DND-41 (cell line): ENCODE measurements at places on chromosomes 16 and 17.
A peak's percentile ranks its signal among the peaks of the same experiment; 100 is the strongest.

- no peaks in the 10 kb centered on the region for H3K27me3 ChIP-seq
- H3K36me3 ChIP-seq, result no peaks in the 10 kb centered on the region
- 0 out of 2 replicates have a peak, but pooled peaks cover 3% of the 10 kb centered on the region for H3K4me1 ChIP-seq
- no peak for DNase-seq
- no peak overlapping the region for H3K27ac ChIP-seq
These were observed 76.3 kb downstream of the TANC2 start for GRCh38 chr17:63042256-63042812.

DNA sequence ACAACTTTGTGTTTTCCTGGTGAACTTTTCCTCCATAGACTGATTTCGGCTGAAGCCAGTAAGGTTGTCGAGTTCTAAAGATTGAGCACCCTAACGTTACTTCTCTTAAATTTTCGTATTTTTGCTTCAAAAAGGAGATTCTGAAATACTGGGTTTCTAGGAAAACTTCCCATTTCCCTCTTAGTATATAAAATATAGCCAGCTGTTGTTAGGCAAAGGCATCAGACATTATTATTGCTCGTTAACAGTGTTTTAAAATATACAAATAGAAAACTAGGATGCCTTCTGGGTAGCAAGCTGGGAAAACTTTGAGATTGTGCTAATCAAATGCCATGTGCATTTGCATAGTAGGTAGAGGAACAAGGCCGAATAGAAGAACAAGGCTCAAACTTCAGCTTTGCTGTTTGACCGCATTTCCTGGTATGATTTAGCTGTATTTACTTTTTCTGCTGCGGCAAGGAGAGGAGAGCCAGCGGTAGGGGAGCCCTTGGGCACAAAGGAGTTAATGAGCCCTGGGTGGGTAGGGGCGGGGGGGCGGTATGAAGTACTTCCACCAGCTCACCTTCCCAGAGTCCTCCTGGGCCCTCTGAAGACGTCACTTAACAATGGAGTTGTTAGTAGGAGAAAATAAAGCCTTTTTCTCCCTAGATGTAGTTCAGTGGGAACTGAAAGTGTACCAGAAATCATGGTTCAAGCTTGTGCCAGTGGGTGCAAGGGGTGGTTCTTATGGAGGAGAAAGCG lies 151.9 kb downstream of the MSI2 start:
- H3K27me3 ChIP-seq, result no peaks in the 10 kb centered on the region
- H3K4me3 ChIP-seq, result no peak overlapping the region; the same call in 1 of the 2 replicates
- peaks cover 77% of the 10 kb centered on the region for H3K36me3 ChIP-seq
- peak overlapping the region; percentile 88 for H3K27ac ChIP-seq
- peak; percentile 83 for DNase-seq

DNA sequence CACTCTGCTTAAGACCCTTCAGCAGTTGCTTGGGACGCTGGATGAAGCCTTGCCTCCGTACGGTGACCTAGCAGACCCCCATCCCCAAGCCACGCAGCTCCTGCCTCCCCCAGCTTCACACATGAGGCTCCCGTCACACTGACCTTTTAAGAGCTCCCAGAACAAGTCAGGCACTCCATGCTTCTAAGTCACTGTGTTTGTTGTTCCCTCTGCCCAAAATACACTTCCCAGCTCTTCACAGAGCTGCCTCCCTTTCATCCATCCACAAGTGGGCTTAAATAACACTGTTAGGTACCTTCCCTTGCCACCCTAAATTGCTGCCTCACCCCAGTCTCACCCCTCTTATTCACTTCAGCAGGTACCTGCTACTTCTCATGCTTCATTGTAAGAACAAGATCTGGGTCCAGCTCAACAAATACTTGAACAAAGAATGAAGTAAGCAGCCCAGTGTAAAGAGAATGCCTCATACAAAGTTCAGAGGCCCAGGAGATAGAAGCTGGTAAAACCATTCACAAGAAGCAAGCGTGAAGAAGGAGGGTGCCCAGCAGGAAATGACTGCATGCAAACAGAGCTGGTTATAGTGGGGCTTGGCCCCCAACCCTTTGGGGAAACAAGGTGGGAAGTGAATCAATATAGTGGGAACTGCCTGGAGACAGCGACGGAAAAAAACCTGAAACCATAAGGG lies 5.8 kb downstream of the ZC3H7A start:
- no peak for DNase-seq
- no peak overlapping the region for H3K27ac ChIP-seq
- H3K4me1 ChIP-seq, result peaks cover 37% of the 10 kb centered on the region
- H3K27me3 ChIP-seq, result no peaks in the 10 kb centered on the region
- H3K4me3 ChIP-seq, result no peak overlapping the region

DNA sequence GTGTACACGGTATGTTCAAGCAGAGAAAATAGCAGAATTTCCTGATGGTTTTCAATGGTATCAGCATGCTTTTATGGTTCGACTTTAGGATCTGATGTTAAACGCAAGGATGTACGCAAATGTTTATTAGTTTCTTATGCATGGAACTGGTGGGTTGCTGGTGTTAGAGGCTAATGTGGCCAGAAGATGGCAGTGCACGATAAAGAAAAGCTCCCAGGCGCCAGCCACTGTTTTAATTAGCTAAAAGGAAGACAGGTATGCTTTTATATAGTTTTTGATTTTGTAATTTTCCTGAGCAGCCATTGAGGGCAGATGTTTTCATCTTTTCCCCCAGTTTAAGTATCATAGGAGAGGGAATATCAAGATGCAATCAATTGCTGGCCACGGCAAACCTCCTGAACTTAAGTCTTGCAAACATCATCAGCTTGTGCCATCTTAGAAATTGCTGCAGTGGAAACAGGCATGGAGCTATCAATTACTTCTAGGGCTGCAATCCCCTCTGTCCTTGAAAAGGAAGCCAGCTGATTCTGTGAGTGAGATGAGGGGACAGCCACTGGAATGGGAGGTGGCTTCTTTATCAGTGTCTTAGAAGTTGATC lies 648.5 kb upstream of the RBFOX1 start:
- no peak overlapping the region for H3K4me3 ChIP-seq
- H3K27ac ChIP-seq, result no peak overlapping the region
- DNase-seq, result peak; percentile 32
- H3K27me3 ChIP-seq, result no peaks in the 10 kb centered on the region
- no peaks in the 10 kb centered on the region for H3K4me1 ChIP-seq

- peak overlapping the region; percentile 64; the same call in 1 of the 2 replicates for H3K4me3 ChIP-seq
- H3K4me1 ChIP-seq, result peaks cover 35% of the 10 kb centered on the region
- no peak for DNase-seq
- H3K27ac ChIP-seq, result peak overlapping the region; percentile 24; the same call in 1 of the 2 replicates
- no peaks in the 10 kb centered on the region for H3K27me3 ChIP-seq
These were observed 2.9 kb downstream of the PPM1D start for GRCh38 chr17:60602871-60603270.

DNA sequence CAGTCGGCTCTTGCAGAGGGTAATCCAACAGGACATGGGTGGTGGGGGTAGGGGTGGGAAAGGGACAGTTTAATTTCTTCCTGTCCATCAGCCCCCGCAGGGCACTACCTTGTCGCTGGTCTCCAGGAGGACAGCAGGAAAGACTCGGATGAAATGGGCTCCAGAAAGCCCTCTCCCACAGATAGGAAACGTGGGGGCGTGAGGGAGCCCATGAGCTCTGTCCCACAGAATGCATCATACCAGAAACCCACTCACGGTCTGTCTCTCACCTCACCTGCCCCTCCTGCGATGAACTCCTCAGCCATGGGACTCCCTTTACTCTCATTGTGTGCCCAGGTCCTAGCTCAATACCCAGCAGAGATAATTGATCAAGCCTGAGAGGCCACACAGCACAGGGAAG lies 240.1 kb downstream of the GSG1L start:
- DNase-seq, result no peak
- H3K27ac ChIP-seq, result no peak overlapping the region
- H3K27me3 ChIP-seq, result no peaks in the 10 kb centered on the region
- H3K36me3 ChIP-seq, result no peaks in the 10 kb centered on the region

DNA sequence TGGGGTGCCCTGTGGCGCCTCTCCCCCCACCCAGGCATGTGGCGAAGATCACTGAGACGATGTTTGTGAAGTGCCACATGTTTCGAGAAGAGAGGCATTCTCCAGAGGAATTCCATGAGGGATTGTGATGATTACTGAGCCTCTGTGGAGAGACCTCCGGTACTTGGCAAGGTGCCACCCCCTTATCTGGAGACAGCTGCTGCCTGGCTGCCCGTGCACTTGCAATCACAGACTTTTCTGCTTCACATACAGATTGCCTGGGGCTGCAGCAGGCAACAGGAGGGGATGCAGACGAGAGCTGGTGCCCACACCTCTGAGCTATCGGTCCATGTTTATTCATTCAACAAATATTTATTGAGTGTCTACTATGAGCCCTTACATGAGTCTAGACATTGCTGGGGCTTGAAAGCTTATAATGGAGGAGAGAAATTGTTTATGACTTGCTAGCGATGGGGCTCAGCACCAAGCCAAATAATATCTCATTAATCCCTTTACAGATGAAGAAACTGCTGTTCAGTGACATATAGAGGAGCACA lies 317.2 kb upstream of the ZFHX3 start:
- no peak for DNase-seq
- no peaks in the 10 kb centered on the region for H3K36me3 ChIP-seq
- no peaks in the 10 kb centered on the region for H3K27me3 ChIP-seq
- no peak overlapping the region for H3K4me3 ChIP-seq
- no peaks in the 10 kb centered on the region for H3K4me1 ChIP-seq
